ENCODE measurements at places on chromosomes 7 and 10.

DNA sequence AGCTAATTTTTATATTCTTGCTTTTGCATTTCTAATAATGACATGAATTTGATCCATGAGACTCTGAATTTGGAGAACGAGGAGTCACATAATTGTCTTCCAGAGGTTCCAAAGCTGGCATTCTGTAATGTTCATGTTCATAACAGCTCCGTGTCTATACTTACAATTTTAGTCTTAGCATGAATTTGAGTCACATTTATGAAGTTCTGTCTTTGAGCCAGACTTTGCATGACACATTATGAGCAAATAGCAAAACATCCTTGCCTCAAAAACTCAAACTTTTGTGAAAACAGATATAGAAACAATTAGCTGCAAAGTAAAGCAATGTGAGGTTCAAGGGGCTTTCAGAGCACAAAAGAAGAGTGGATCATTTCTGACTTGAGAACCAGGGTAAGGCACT is 44.5 kb upstream of the CAV2 start:
- no peak for DNase-seq

- DNase-seq = no peak
Measured at GRCh38 chr7:111132833-111133232, 41.9 kb downstream of the LRRN3 start.

GRCh38 chr10:59991117-59991516 is 84.8 kb upstream of the CCDC6 start:
- DNase-seq = no peak

GRCh38 chr10:48804740-48805182 is 120.1 kb downstream of the WDFY4 start:
- DNase-seq = no peak

GRCh38 chr10:113274176-113274829 is 278.6 kb upstream of the HABP2 start:
- DNase-seq = no peak

- DNase-seq = no peak
Measured at GRCh38 chr10:24246365-24246764, 37.4 kb downstream of the KIAA1217 start.

- DNase-seq = no peak
Measured at GRCh38 chr7:121343302-121343701, 14.5 kb downstream of the WNT16 start.

DNA sequence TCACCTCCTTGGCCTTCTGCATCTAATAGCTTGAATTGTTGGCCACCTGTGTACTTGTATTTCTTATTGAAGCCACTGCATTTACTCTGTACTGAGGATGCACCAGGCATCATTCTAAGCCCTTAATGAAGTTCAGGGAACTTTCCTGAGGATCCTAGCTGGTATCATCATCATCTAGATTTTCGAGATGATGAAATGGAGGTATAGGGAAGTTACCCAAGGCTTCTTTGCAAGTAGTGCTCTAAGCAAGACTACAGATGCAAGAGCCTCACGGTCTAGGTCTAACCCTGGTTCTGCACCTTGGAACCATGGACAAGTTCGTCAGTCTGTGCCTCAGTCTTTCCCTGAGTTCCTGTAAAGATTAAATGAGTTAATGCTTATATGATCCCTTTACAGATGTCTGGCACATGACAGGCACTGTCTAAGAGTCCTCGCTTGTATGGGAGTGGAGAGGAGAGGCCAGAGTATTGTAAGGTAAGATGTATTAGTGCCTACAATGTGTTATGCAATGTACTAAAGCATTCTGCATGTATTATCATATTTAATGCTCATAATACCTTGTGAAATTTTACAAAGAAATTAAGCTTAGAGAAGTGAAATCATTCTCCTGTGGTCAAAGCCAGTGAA is 145.1 kb downstream of the KCNMA1 start:
- no peak for DNase-seq

GRCh38 chr7:18927134-18927533 is 190.3 kb downstream of the TWIST1 start:
- DNase-seq = no peak

DNA sequence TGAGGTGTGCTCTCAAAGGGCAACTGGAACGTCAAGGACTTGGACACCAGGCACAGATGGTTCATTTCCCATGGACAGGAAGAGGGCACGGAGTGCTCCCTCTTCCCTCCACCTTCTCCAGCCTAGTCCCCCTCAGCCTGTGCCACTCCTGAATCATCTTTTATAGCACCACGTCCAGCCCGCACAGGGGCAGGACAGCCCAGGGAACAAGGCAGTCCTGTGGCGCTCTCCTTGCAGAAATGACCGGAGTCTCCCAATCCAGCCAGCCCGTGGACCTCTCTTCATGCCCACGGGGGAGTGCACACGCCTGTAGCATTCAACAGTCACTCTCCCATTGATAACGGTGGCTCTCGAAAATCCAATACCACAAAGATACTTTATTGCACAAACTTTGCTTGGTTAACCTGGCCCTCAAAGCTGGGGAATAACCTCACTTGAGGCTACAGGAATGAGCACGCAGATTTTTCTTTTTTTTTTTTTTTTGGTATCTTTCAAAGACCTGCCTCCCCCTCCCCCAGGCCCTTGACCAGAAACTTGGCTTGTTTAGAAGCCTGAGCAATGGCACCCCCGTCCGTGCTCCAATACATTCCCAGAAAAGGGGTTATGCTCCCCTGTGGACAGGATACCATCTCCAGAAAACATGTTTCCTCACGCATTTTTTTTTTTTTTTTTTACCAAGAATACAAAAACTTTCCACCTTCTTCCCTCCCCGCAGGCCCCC is 733 bp downstream of the PRKCQ start:
- DNase-seq = no peak

DNA sequence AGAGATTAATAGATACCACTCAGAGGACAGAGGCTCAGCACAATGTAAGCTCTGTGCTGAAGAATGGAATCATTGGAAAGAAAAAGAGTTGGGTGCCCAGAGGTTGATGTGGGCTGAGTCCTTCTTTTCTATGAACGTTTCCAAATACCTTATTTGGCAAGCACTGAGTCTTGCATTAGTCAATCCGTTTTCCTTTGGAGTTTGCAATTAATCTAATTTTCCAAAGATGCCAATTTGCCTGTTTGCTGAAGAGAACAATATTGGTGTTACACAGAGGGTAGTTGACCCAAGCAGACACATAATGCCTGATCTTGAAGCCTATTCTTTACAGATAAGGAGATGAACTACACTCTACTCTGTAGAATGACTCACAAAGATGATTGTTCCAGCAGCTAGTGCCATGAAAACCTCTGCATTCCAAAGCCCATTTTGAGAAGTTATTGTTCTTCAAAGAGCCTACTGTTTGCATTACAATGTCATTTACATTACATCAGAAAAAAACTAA is 55.4 kb upstream of the MET start:
- DNase-seq = no peak

GRCh38 chr10:48792687-48793096 is 108.0 kb downstream of the WDFY4 start:
- no peak for DNase-seq

- DNase-seq = no peak
Measured at GRCh38 chr7:46568420-46569132, 647.5 kb upstream of the IGFBP3 start.

DNA sequence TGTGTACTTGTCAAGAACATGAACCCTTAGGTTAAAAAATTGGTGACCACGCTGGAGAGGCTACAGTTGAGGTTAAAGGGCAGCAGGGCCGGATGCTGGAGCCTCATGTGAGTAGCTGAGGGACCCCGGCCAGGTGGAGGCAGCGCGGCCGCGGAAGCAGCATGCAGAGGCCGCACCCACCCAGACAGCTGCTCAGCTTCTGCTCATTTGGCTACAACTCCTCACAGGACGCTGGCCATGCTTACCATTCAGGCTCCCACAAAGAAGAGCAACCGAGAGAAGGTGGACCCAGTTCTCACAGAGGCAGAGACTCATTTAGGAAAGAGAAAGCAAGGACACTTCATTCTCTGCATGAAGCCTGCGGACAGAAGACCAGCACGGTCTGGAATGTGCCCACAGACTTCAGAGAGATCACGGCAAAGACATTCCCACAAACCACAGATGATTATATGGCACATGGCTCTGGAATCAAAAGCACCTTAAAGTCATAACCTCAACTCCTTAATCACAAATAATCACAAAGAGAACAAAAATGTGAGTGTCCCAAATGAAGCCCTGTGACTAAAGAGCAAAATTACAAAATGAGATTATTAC is 94.4 kb downstream of the VOPP1 start:
- DNase-seq = no peak

DNA sequence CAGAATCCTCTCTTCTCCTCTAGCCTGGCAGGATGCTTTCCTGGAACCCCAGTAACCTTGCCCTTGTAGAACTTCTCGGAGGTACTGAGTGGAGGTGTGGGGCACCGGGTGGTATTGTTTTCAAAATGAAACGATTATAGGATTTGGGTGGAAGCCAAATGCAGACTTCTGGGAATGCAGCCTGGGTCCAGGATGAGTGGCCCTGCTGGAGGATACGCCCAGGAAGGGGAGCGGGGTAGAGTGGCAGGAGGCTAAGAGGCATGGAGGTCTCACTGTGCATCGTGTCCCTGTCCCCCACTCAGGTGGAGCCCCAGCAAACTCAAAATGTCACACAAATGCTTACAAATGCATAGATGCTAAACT is 109.1 kb upstream of the PPIF start:
- no peak for DNase-seq

DNA sequence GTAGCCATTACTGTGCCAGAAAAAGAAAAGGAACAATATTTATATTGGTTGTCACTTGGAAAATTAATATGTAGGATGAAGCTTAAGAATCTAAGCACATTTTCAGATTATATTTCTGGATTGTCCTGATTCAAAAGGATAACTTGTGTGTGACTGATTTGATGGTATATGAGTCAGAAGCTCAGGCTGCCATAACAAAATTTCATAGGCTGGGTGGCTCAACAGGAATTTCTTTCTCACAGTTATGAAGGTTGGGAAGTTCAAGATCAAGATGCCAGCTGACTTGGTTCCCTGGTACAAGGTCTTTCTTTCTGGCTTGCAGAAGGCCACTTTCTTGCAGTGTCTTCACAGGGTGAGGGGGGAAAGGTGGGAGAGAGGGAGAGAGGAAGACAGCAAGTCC is 108.5 kb downstream of the ST7 start:
- no peak for DNase-seq

DNA sequence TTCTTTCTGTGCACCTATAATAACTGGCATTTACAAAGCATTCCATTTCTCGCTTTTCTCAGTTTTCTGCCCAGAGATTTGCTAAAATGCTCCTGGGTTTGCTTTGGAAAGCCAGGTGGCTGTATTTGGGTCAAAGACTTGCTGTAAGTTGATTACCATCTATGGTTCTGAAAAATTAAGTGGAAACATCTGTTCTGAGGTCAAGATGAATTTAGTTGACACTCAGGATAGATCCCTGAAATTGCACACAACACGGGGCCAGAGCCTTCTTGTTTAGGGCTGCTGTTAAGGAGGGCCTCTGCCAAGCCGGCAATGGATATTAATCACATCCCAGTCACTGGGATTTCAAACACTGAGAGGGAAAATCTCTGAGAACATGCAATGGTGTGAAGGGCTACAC is 111.6 kb upstream of the GLI3 start:
- no peak for DNase-seq

DNA sequence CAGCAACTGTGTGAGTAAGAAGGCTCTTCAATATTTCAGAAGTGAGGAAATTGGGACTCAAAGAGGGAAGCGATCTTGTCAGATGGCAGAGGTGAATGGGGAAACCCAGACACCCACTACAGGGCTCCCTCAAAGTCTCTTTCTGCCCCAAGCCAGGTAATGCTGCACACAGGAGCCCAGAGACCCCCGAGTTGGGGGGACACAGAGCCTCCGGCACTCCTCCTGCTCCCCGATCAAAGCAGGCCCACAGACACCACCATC is 139.4 kb downstream of the TNS3 start:
- no peak for DNase-seq

GRCh38 chr7:32588657-32589056 is 93.4 kb downstream of the AVL9 start:
- no peak for DNase-seq

- DNase-seq = no peak
Measured at GRCh38 chr7:92888-93672, 99.3 kb upstream of the FAM20C start.

GRCh38 chr7:114048386-114049235 is 129.8 kb upstream of the PPP1R3A start:
- no peak for DNase-seq

GRCh38 chr7:23072048-23072447 is 33.5 kb upstream of the KLHL7 start:
- DNase-seq = no peak

DNA sequence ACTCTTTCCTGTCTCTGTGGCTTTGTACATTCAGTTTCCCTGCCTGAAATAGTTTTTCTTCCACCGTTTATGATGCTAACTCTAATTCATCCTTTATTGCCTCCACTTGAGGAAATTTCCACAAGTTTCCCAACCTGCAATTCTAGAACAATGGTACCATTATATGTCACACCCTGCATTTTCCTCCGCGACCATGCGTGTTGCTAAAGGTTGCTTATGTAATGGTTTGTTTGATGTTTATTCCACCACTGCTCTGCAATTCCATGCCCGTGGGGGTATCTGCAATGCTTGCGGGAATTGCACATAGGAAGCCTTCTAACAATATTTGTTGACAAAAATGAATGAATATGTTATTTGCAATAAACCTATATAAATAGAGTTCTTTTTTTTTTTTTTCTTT is 69.5 kb upstream of the ST8SIA6 start:
- no peak for DNase-seq

DNA sequence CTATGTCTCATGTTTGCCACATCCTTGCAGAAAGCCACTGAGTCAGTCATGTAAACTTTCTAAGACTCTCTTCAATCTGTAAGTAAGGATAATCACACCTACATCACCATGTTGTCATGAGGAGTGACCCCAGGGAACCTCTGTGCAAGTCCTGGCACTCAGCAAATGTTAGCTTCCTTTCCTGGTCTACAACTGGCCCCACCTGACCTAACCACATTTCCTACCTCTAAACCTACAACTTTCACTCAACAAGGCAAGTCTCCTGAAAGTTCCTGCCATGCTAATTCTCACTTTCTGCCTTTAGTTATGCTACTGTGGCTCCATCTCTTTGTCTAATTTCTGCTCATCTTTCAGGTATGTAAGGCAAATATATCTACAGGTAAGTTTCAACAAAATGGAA is 72.3 kb upstream of the SEM1 start:
- DNase-seq = no peak

DNA sequence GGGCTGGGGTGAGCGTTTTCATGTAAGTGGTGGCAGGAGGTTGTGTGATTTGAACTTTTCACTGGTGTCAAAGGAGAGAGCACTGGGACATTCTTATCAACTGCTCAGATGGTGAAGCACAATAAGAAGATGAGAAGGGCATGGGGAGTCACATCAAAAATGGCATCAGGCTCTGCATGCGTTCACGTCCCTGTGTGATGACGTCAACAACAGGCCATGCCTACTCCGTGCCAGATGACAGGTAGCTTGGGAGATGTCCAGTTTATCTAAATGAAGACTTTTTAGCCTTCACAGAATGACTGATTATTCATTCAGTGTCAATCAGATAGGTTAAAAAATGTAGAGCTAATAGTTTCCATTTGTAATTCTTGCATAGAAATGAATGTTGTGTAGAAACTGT is 264.3 kb upstream of the POM121L12 start:
- DNase-seq = no peak

- no peak for DNase-seq
Measured at GRCh38 chr7:31116615-31117014, 64.5 kb downstream of the ADCYAP1R1 start.

GRCh38 chr10:116109881-116110280 is 163.1 kb downstream of the GFRA1 start:
- no peak for DNase-seq

Measured in amygdala (tissue), 56 donors.